ENCODE measurements at places on chromosomes 7 and 10.

GRCh38 chr10:129863201-129863663 is 100.8 kb downstream of the EBF3 start:
- DNase-seq = no peak

- no peak for DNase-seq
Measured at GRCh38 chr10:44882166-44882720, 28.9 kb upstream of the TMEM72 start.

DNA sequence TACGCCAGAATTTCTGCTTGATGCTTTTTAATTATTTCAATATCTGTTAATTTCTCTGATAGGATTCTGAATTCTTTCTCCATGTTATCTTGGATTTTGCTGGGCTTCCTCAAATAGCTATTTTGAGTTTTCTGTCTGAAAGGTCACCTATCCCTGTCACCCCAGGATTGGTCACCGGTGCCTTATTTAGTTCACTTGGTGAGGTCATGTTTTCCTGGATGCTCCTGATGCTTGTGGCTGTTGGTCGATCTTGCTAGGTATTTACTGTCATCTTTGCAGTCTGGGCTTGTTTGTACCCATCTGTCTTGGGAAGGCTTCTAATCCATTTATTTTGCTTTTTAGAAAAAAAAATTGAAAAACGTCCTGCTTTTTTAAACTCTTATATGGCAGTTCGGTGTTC is 11.2 kb upstream of the PRKAR1B start:
- no peak for DNase-seq

GRCh38 chr10:22648547-22648961 is 65.8 kb downstream of the PIP4K2A start:
- DNase-seq = no peak

DNA sequence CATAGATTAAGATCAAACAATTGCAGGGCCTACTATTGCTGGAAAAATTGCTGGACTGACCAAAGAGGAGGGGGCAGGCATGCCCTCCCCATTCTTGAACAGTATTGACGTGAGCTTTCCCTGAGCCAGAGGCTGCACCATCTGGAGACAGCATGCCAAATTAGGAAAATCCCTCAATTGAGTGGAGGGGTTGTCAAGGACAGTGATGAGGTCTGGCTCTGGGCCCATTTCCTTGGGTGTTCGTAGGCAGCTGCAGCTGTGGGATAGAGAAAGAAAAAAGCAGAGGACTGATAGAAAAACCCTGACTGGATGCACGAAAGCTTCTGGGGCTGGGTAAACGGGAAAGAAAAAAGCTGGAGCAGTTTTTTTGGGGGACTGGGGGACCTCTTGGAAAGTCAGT is 22.8 kb upstream of the ORC5 start:
- DNase-seq = no peak

DNA sequence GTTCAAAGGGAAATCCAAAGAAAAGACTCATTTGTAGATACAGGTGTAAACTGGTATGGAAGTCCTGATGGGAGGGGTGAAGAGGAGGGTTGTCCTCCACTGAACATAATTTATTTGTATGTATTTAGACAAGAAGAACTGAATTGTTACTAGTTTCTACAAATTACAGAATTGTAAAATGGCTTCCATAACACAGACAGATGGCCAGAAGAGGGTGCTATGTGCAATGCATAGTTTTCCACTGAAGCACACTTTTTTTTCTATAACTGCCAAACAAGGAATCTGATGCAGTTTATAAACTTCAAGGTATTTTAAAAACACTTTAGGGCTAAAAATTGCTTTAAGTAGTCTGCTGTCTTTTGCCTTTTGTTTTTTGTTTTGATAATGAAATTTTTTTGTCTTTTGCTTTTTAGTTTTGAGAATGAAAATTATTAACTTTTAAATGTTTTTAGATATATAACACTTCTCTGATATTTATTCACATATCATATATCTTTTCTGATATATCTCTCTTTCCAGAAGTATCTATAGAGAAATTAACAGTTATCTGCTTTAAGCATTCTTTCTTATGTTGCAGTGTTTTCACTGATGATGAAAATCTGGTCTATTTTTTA is 58.5 kb downstream of the PHYHIPL start:
- peak; percentile 55 for DNase-seq

DNA sequence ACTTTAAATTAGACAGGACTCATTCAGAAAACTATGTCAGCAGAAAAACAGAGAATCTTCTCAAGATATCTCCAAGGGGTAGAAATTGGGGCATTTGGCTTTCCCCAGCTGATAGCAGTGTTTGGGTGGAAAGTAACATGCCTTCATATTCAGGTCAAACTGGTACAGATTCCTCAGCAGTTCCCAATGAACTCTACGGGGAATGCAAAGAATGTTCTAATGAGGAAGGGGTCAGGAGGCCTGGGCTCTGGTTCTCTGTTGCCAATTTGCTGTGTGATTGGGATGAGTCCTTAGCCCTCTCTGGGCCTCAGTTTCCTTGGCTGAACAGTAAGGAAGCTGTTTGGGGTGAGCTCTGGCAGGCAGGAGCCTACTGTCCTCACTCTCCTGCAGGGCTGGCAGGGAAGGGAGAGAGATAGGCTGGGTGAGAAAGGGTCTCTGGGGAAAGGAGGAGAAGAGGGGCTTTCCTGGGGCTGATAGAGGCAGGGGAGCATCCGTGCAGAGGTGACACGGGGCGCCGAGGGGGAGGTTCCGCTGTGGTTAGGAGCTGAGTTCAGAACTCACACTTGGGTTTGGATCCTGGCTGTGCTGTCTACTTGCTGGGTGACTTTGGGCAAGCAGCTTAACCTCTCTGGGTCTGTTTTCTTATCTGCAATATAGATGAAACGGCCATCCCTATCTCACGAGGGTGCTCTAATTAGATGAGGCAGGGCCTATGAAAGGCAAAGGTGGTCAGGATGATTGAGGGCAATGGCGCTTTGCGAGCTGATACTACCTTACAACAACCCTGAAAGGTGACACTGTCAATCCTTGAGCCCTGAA is 45.1 kb downstream of the SPOCK2 start:
- no peak for DNase-seq

DNA sequence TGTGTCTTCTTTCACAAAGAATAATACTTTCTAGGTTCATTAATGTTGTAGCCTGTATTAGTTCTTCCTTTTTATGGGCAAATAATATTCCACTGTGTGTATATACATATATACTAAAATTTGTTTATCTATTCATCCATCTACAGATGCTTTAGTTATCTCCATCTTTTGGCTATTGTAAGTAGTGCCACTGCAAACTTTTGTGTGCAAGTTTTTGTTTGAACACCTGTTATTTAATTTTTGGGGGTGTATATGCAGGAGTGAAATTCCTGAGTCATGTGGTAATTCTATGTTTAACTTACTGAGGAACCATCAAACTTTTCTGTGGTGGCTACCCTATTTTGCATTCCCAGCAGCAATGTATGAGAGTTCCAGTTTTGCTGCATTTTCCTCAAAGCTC is 37.7 kb upstream of the AGR3 start:
- DNase-seq = no peak

DNA sequence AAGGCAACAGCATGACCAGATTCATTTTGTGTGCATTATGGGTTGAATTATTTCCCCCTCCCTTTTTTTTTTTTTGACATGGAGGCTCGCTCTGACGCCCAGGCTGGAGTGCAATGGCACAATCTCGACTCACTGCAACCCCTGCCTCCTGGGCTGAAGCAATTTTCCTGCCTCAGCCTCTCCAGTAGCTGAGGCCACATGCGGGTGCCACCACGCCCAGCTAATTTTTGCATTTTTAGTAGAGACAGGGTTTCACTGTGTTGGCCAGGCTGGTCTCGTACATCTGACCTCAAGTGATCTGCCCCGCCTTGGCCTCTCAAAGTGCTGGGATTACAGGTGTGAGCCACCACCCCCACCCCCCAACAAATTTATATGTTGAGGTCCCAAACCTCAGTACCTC is 42.0 kb downstream of the ZNF783 start:
- DNase-seq = no peak

GRCh38 chr7:2845034-2845592 is 1.0 kb upstream of the GNA12 start:
- DNase-seq = no peak

DNA sequence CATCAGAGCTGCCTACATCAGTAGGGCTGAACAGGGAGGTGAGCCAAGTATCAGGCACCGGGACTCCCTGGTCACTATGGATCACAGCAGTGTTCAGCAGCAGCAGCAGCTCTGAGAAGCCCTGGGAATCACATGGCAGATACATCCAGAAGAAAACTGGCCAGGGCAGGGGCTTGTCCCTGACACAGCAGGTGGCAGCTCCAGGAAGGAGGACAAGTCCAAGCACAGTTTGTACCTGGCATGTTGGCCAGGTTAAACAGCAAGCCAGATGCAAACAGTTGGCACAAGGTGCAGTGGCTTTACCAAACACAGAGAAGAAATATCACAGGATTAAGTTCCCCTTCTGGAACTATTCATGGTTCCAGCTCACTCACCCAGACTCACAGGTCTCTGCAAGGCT is 139.4 kb downstream of the KCNMA1 start:
- no peak for DNase-seq

DNA sequence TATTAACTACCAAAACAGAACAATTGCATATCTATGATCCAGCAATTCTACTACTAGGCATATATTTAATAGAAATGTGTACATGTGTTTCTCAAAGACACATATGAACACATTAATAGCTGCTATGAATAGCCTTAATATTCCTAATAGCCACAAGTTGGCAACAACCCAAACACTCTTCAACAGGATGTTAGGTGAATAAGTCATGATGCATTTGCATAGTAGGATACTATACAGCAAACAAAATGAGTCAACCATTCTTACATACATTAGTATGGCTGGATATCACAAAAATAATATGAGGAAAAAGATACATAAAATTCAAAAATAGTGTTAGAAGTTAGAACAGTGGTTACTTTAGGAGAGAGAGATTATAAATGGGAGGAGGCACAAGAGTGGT is 26.8 kb upstream of the ZNF746 start:
- DNase-seq = peak; percentile 59

GRCh38 chr10:13567030-13567429 is 19.7 kb upstream of the PRPF18 start:
- no peak for DNase-seq

DNA sequence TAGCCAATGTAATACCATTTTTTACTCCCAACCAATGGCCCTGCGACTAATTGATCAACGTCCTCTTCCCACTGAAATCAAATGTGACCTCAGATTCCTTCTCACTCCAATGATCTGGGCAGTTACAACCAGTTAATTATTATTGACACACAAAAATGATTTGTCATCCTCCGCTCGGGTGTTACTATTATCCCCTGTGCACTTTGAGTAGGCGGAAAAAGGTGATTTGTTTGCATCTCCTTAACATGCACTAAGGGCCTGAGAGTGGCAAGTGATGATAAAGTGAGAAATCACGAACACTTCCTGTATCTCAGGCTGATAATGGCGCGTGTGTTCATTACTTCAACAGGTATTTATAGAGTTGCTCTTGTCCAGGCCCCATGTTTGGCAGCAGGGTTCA is 40.9 kb upstream of the PNLIP start:
- DNase-seq = no peak

Measured in RKO (cell line).